NCI-H1694 (cell line): ENCODE measurements at places on chromosomes 6 and 20.
A peak's percentile ranks its signal among the peaks of the same experiment; 100 is the strongest.

DNA sequence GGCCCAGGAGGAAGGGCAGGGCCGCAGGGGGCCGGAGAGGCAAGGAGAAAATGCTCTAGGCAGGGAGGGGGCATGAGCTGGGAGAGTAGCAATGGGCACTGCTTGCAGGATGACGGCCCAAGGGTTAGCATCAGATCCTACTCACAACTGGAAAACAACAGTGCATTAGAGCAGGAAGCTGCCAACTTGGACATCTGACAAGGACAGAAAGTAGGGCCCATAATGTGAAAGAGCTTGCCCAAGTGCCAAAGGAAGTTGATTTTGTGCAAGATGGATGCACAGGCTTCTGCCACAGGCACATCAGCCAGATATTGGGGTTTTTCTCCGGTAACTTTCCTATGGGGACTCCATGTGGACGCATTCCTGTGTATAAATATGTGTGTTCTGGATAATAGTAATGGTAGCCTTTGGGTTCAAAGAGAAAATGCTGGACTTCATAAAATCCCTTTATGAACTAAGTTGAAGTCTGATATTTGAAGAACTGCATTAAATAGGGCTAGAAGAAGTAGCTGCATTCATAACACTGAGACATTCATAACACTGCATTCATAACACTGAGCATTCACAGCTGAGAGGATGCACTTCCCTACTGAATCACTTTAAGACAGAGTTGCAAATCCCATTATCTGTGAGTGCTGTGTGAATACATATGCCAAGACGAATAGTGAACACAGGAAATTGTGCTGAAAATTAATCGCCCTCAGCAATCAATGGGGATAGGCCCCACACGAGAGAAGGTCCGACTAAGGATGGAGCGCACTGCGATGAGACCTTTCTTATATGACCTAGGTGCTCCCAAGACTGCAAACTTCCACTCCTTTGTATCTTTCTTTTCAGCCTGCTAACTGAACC, 235.6 kb upstream of the PRDM1 start:
- DNase-seq: no peak

DNA sequence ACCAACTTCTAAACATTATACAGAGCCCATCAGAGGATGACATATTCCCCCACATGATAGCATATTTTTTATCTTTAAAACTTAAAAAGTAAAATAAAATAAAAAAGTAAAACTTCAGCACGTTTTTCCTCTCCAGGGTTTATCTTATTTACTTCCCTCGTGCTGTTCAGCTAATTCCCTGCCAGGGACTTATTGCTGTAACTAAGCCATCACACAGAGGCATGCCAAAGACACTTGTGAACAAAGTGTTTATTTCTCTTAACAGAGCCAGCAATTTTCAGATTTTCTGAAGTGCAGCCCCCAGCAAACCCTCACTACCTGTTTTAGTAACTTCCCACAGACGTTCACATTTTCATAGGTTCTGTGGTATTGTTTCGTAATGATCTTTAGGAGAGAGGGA, 293.8 kb downstream of the ZNF217 start:
- no peak for DNase-seq

- no peak for DNase-seq
These were observed 1.1 kb downstream of the ABRACL start for GRCh38 chr6:139029470-139030227.

DNA sequence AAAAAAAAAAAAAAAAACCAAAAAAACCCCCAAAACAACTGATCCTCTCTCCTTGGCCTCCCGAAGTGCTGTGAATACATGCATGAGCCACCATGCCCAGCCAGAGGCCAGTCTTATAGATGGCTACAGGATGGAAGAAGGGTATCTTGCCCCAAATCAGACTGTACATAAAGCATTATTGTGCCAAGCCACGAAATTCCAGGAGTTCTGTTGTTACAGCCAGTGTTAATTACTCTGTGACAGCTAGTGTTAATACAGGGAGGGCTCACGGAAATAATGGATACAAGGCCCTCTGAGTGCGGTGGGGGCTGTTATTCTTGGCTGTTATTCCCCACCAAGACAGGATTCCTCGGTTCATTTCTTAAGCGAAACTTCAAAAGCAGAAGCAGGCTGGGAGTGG, 1.4 kb upstream of the CLPSL2 start:
- DNase-seq: no peak

DNA sequence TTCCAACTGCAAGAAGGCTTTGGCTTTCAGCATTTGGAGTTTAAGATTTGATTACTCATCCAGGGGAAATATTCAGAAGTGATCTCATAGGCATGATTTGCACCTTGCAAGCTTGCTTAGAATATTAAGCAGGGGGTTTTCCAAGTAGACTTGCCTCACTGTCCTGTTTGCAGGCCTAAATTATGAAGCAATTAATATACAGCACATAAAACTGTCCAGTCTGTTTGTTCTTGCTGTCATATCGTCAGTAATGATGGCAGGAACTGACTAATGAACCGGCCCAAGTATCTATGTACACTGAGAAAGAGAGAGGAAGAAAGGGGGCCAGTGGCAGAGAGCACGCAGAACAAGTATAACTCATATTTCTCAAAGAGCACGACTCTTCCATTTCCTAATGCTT, 212.5 kb upstream of the SUPT3H start:
- no peak for DNase-seq

- no peak for DNase-seq
These were observed 188.2 kb downstream of the SIM1 start for GRCh38 chr6:100276311-100277057.

GRCh38 chr6:100948381-100949133, 67.4 kb upstream of the ASCC3 start:
- no peak for DNase-seq

DNA sequence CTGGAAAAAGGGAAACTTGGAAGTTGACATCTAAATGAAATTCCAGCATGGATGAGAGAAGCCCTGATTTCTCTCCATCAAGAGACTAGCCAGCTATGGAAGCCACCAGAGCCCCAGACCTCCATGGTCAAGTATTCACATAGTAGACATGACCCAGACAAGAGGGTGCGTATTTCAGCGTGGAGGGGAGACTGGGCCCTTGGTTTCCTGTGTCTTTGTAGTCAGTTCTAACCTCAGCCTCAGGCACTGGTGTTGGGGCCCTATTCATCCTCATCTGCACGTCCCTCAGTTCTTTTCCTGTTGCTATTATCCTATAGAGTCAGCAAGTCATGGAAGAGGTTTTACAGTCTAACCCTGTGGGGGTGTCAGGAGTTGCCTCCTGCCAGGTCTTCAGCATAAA, 12.5 kb downstream of the GNL1 start:
- no peak for DNase-seq

DNA sequence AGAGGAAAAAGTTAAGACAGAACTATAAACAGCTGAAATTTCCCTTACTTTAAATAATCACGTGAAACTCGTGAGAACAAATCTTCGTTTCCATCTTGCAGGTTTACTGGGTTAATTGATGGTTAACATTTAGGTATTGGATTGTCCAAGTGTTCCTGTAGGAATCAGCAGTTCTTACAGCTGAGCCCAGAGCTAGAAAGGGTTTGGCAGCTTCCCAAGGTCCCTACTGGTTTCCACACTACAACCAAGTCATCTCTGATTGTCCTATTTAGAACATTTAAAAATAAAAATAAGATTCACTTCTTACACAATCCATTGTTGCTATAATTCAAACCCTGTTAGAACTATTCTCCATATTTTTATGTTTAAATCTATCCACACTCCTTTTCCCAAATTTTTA, 15.8 kb downstream of the MPC1 start:
- no peak for DNase-seq

DNA sequence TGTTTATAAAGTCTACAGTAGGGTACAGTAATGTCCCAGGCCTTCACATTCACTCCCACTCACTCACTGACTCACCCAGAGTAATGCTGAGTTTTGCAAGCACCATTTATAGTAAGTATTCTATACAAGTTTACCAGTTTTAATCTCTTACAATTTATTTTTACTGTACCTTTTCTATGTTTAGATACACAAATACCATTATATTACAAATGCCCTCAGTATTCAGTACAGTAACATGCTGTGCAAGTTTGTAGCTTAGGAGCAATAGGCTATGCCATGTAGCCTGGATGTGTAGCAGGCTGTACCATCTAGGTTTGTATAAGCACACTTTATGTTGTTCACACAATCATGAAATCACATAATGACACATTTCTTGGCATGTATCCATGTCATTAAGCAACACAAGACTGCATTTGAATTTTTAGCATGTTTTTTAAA, 673.6 kb downstream of the CD109 start:
- DNase-seq: no peak

GRCh38 chr20:16637797-16638196, 64.5 kb upstream of the KIF16B start:
- no peak for DNase-seq

DNA sequence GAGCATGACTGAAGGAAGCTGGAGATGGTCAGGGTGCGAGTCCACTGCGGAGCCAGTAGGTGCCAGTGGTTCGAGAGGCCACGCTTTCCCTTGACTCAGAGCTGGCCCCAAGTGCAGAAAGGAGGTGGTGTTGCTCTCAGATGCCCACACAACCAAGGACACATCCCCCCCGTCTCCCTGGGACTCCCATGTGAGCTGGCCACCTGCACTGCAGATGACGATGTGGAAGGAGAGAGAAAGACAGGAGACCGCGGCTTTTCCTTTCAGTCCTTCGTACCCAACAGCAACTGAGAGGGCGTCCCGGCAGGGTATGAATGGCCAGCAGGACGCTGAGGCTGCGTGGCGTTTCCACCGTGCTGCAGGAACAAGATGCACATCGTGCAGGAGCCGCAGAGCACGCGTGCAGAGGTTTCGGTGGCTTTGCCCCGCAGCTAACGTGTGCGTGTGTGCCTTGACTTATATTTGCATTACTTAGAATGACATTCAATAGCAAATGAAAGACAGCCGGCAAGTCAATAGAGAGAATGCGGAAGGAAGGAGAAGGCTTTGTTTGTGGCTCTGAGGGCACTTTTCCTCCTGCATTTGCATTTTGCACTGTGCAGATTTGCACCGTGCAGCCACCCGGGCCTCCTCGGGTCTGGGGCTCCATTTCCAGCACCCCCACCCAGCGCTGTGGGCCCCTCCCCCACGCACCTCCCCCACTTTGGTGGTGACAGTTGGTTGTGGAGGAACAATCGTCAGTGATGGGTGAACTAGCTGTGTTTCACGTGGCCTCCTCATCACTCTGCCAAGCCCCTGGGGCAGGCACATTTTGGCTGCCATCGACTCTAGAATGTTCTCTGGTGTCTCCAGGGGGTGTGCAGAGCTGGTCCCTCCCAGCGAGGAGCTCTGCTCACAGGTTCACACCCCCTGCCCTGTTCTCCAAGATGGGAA, 26.4 kb upstream of the BHLHE23 start:
- DNase-seq: no peak

GRCh38 chr6:69791065-69791471, 5.7 kb downstream of the LMBRD1 start:
- no peak for DNase-seq

DNA sequence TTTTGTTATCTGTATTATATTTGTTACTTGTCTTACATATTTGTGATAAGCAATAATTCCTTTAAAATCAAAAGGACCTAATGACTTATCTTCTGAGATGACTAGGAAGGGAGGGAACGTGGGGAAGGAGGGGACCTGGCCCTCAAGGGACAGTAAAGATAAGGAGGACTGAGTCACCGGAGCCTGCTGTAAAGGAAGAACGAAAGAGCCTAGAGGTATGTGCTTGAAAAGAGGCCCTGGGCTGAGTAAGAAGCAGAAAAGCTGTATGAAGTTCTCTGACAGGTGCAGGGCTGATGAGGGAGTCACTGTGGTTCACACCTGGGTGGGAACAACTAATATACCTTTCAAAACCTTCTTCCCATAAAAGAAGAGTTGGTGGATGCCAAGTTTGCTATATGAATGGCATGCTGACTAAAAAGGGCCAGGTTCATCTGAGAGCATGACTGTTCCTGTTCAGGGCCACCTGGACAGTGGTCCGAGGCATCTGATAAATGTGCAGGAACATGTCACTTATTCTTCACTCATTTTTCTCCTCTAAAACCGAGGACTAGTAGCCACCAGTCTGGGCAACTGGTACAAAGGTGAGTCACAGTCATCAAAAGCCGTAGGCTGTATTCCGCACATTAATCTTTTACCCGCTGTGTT, 111.3 kb downstream of the TNFAIP3 start:
- no peak for DNase-seq

DNA sequence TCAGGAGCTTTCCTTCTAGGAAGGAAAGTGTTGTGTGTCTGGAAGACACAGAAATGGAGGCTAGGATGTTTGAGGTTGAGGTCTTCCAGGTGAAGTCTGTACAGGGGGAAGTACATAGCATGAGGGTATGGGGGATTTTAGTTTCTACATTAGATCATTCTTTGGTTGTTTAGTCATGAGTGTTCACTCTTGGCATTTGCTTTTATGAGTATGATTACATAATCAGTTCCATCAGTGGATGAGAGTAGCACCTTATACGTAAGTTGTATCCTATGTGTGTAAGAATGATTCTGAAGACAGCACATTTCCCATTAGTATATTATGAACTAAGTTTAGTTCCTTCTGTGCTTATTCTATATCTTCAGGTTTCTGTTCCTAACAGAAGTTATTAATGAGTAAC, 1.9 kb downstream of the CDYL start:
- no peak for DNase-seq

DNA sequence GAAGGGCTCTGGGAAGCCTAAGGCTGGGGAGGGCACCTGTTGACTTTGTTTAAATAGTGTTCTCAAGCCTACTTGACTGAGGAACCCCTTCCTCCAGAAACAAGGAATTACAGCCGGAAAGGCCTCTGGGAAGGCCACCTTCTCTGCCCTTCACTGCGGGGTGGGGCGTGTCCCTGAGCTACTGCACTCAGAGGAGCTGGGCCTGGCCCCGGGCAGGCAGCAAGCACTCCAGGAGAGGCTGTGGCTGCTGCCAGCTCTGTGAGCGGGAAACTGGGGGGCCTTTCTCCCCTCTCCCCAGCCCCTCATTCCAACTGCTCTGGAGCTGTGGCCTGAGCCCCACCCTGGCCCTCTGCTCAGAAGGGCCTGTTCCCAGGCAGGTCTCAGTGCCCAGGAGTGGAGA, 4.0 kb upstream of the OSBPL2 start:
- no peak for DNase-seq

DNA sequence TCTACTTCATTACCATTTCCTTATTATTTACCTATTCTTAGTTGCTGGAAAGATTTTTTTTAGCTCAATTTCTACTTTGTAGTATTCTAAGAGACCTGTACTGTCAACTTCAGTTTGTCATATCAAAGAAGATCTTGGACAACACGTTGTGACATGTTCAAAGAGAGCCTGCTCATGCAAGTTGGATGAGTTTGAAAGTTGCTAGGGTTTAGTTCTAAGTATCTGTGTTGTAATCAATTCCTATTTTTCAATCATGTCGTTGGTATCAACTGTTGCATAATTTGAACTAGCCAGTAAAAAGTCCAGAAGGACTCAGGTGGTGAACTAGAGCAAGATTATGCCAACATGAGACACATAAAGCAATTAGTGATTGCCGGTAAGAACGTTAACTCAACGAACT, 30.2 kb downstream of the PKIB start:
- DNase-seq: no peak

- peak; percentile 33 for DNase-seq
These were observed 57.7 kb upstream of the CD83 start for GRCh38 chr6:14059791-14060436.

DNA sequence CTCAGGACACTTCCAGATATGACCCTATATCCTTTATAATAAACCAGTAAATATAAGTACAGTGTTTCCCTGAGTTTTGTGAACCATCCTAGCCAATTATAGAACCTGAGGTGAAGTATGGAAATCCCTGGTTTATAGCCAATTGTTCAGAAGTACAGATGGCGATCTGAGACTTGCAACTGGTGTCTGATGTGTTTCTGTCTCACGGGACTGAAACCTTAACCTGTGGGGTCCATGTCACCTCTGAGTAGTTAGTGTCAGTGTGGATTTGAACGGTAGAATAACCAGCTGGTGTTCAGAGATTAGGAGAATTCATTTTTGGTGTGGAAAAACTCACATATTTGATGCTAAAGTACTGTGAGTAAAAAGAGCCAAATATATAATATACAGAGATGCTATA, 606.6 kb downstream of the MAFB start:
- no peak for DNase-seq
